ENCODE measurements at places on chromosomes 1 and 21.

- no peak for DNase-seq
These were observed 24.6 kb upstream of the GJA9 start for GRCh38 chr1:38905985-38906384.

- no peak for DNase-seq
These were observed 124.6 kb upstream of the KRTAP19-8 start for GRCh38 chr21:31162827-31163226.

DNA sequence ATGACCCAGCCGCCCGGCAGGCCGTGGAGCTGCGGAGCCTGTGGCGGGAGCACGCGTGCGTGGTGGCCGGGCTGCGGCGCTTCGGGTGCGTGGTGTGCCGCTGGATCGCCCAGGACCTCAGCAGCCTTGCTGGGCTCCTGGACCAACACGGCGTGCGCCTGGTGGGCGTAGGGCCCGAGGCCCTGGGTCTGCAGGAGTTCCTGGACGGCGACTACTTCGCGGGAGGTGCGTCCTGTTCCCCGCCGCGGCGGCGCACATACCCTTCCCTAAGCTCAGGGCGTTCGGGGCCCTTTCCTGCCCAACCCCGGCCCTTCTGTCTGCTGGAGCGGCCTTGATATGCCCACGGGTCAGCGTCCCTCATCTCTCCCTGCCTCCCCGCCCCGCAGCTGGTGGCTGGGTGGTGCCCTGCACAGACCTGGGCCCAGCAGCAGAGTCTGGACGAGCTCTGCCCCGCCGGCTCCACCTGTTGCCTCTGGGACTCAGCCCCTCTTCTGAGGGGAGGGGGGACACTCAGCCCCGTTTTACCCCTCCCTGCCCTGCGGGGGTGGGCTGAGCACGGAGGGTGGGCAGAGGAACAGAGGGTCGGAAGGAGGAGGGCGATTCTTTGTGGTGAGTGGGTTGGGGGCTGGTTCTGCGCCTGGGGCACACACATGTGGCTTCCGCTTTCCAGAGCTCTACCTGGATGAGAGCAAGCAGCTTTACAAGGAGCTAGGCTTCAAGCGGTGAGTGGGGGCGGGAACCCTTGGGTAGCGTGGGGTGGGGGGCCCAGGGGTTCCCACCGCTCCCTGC is 688 bp downstream of the PRXL2B start:
- DNase-seq, result no peak

- no peak for DNase-seq
These were observed 195.0 kb upstream of the OLFM3 start for GRCh38 chr1:102191723-102192122.

- peak; percentile 69 for DNase-seq
These were observed at the start of gene RAB3B for GRCh38 chr1:51990478-51990965. RAB3B (minus strand) TSS chr1:51990700; CDS start chr1:51977117, 13,583 bp downstream.

DNA sequence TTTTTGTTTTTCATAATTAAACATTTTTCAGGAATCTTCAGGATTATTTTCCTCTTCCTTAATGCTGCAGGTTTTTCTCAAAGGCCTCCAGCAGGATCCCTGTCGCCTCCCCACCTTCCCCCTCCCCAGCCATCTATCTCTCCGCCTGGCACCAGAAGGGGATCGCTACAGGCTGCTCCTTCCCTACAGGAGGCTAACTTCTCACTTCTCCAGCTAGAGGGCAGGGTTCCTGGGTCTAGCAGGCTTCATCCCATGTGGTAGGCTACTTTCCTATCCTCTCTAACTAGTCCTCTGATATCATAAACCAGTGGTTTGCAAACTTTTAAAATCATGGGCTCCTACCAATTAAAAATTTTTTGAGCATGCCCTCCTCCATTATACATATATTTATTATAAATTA is 104.1 kb downstream of the KCNN3 start:
- no peak for DNase-seq

DNA sequence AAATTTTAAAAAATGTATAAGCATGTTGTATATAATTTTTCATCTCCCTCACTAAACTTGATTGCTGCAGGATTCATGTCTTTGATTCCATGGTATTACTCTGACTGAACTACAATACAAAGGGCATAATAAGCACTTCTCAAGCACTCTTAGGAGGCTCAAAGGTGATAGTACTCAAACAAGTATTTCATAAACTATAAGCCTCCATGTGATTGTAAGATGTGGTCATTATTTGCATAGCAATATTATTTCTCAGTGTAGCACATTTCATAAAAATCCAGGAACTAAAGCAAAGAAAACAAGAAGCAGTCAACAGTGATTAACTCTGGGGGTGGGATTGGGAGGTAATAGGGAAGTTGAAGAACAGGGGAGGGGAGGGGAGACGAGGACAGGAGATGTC is 106.2 kb upstream of the DPT start:
- no peak for DNase-seq

- DNase-seq, result no peak
These were observed 17.5 kb upstream of the KAZN start for GRCh38 chr1:14580986-14581385.

- DNase-seq, result no peak
These were observed 189.2 kb upstream of the VAMP3 start for GRCh38 chr1:7581754-7582459.

DNA sequence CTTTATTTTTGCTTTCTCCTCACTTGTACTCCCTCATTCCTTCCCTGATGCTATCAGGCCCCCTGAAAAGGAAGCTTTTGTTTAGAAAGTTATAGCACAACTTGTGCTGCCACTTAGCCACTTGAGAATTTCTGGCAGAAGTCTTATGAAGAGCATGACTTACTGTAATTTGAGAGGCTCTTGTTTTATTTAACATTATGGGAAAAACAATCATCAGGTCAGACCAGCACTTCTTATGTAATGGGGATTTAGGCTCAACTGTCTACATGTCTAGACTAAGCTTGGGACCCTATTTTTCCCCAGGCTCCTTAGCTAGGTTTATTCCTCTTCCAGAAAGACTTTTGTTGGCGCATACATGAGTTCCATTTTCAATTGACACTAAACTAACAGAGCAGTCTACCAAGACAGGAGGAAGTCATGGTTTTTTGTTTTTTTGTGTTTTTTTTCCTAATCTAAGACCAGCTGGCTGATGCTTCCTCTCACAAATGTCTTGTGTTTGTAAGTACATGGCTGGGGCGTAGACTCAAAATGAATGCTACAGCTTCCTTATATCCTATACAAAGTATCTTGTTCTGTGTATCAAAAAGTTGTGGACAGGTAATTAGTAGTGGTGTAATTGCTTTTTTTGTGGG is 31.5 kb downstream of the TNFSF4 start:
- no peak for DNase-seq

DNA sequence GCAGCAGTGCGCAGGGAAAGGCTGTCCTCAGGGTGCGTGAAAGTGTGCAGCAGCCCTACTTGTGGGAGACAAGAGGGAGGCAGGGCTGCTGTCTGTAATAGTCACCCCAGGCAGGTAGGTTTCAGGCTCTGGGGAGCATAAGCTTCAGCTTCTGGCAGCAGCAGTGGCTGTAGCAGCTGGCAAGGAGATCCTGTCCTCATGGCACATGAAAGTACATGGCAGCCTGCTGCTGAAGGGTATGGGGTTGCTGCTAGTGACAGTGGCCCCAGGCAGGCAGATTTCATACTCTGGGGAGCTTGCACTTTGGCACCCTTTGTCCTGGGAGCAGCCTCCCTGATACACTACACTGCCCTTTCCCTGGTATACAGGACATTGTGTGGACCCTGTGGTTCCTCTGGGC is 26.3 kb downstream of the KIAA0319L start:
- DNase-seq, result no peak

DNA sequence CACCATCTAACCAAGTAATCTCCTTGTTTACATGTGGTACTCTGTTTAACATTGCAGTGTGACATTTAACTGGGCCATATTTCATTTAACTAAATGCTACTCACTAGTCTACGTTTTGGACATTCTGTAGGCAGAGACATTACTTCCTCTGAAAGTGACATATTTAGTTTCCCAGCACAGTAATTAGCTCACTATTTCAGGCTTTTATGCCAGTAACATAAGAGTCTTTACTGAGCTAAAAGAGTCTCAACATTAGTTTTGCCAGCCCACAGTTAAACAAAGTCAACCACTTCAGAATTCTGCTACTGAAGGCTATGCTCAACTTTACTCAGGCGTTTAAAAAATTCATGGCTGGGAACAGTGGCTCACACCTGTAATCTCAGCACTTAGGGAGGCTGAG is 2.6 kb upstream of the TNFRSF9 start:
- DNase-seq, result no peak

DNA sequence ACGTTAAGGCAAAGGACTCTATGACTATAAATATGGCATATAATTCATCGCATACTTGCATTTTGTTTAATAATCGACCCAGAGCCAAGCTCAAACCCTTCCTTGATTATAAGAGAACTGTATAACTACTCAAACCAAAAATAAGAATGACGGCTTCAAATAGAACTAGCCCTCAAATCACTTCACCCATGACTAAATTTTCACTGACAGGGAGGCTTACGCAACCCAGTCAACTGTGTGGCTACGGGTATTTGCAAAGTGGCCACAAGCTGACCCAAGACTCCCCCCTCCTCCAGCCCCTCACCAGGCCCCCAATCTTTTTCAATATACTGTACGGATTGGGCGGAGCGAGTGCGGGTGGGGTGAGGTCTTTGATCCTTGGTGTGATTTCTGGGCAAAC is 268.3 kb downstream of the ASTN1 start:
- DNase-seq, result no peak

DNA sequence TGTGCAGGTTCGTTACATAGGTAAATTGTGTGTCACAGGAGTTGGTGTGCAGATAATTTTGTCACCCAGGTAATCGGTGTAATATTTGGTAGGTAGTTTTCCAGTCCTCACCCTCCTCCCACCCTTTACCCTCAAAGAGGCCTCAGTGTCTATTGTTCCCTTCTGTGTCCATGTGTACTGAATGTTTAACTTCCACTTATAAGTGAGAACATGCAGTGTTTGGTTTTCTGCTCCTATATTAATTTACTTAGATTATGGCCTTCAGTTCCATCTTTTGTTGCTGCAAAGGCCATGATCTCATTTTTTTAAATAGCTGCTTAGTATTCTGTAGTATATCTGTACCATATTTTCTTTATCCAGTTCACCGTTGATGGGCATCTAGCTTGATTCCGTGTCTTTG is 87.3 kb downstream of the RPS6KC1 start:
- DNase-seq, result no peak

DNA sequence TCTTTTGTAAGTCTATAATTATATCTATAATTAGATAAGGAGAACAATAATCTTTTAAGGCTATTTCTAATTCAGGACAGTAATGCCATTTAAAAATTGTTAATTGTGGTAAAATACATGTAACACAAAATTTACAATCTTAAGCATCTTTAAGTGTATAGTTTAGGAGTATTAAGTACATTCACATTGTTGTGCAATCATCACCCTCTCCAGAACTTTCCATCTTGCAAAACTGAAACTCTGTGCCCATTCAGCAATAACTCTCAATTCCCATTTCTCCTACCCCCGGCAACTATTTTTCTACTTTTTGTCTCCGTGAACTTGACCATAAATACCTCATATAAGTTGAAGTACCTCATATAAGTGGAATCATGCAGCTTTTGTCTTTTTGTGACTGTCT is 93.9 kb upstream of the KCNA3 start:
- no peak for DNase-seq

- DNase-seq, result no peak
These were observed 12.4 kb downstream of the SELL start for GRCh38 chr1:169698976-169699375.

DNA sequence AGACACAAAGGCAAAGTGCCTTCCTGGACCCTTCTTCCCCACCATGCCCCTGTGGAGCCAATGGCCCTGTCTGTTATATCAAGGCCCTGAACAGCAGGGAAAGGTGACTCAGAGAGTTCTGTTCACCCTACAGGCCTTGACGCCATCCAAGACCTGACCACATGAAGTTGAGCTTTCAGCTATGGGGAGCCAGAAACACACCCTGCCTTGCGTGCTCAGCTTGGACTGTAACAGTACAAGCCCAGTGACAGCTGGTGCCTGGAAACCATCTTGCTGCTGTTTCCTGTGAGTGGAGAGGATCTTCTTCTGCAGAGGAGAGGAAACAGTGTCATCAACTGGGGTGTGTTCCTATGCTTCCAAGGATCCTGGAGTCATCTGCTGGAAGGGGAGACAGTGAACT is 165.0 kb upstream of the IRF2BP2 start:
- no peak for DNase-seq

- DNase-seq, result no peak
These were observed 53.1 kb upstream of the CD55 start for GRCh38 chr1:207268337-207268736.

- no peak for DNase-seq
These were observed 494 bp upstream of the PIP5K1A start for GRCh38 chr1:151197863-151198253.

GRCh38 chr21:35172231-35172630 is 123.1 kb upstream of the RUNX1 start:
- no peak for DNase-seq

GRCh38 chr1:23556635-23557470 is 2.4 kb downstream of the ID3 start:
- no peak for DNase-seq

DNA sequence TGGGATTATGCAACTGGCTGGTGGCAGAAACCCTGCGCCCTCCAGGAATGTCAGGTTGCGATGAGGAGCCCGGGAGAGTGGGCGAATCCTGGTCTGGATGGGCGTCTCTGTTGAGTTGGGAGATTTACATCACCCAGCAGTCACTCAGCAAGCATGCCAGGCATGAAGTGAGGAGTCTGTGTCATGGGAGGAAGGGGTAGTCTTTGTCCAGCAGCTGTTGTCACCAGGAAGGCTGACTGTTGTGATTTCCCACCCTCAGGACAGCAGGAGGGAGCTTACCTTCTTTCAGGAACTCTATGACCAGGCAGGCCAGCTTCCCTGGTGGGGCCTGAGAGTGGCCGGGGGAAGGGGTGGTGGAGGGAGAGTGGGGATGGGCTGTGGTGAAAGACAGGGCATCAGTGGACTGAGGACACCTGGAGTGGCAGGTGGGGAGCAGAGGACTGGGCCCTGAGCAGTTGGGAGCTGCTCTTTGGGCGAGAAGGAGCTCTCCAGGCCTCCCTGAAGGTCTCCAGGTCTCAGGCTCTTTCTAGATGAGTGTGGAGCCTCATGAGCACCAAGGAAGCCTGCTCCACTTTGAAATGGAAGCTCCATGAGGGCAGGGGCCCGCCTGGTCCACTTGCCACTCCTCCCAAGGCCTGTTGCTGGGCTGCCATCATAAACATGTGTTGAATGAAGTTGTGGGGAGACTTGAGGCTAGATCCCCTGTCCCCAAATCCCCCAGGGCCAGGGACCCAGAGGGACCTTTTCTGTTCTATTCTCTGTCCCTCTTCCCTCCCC is 21.3 kb upstream of the PKP1 start:
- DNase-seq, result no peak

GRCh38 chr1:7253118-7253480 is 467.8 kb downstream of the CAMTA1 start:
- no peak for DNase-seq

DNA sequence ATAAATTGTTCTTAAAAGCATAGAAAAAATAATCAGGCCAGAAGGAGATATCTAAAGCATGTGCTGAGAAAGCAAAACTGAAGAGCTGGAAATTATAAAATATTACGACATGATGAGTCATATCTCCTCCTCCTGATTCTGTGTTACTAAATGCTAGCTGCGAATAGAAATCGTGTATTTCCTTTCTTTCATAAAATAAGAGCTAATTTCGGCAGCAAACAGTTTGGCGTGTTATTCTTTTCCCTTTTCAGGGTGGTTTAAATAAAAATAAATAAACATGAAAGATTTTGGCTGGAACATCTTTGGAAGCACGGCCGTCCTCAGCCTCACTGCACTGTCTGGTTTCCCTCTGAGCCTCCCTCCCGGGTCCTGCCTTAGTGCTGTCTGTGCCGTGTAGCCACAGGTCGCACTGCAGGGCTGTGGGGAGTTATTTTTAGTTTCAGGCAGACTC is 56.0 kb downstream of the ADARB1 start:
- DNase-seq, result no peak

GRCh38 chr21:15831497-15831896 is 101.7 kb downstream of the USP25 start:
- DNase-seq, result no peak
